HFFc6 (cell line): ENCODE measurements at places on chromosomes 5 and 9.

GRCh38 chr5:43314724-43315123 is 1.5 kb upstream of the HMGCS1 start:
- no peak for DNase-seq

- DNase-seq, result no peak
These were observed 18.7 kb downstream of the RMI1 start for GRCh38 chr9:83999141-83999918.

DNA sequence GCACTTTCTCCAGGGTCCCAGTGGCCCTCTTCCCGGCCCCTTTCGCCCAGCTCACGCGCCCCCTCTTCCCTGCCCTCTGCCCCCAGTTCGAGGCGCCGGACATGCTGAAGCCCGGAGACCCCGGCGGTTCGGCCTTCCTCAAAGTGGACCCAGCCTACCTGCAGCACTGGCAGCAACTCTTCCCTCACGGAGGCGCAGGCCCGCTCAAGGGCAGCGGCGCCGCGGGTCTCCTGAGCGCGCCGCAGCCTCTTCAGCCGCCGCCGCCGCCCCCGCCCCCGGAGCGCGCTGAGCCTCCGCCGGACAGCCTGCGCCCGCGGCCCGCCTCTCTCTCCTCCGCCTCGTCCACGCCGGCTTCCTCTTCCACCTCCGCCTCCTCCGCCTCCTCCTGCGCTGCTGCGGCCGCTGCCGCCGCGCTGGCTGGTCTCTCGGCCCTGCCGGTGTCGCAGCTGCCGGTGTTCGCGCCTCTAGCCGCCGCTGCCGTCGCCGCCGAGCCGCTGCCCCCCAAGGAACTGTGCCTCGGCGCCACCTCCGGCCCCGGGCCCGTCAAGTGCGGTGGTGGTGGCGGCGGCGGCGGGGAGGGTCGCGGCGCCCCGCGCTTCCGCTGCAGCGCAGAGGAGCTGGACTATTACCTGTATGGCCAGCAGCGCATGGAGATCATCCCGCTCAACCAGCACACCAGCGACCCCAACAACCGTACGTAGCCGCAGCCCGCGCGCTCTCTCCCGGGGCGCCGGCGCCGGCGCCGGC is 1.0 kb downstream of the PRDM6 start:
- no peak for DNase-seq

DNA sequence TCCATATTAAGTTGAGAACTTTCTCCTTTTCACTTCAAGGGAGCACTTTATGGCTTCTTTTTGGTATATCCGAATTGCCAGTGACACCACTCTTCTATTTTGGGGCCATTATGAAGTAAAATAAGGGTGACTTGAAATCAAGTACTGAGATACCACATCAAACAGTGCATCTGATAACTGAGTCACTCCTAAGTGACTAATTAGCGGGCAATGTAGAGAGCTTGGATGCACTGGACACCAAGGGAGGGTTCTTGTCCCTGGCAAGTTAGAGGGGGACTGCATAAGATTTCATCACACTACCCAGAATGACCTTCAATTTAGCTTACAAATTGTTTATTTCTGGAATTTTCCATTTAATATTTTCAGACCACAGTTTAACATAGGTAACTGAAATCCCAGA is 813.9 kb upstream of the CDH10 start:
- DNase-seq, result no peak

- no peak for DNase-seq
These were observed 5.6 kb upstream of the LRRC70 start for GRCh38 chr5:62572918-62573514.

- no peak for DNase-seq
These were observed 473.6 kb downstream of the DMAC1 start for GRCh38 chr9:7325995-7326394.

GRCh38 chr5:90214991-90215390 is 194.6 kb downstream of the CETN3 start:
- no peak for DNase-seq

- no peak for DNase-seq
These were observed 60.6 kb upstream of the EMB start for GRCh38 chr5:50501491-50502228.

- DNase-seq, result peak; percentile 73
These were observed 222.9 kb downstream of the DOCK8 start for GRCh38 chr9:437574-438001.

DNA sequence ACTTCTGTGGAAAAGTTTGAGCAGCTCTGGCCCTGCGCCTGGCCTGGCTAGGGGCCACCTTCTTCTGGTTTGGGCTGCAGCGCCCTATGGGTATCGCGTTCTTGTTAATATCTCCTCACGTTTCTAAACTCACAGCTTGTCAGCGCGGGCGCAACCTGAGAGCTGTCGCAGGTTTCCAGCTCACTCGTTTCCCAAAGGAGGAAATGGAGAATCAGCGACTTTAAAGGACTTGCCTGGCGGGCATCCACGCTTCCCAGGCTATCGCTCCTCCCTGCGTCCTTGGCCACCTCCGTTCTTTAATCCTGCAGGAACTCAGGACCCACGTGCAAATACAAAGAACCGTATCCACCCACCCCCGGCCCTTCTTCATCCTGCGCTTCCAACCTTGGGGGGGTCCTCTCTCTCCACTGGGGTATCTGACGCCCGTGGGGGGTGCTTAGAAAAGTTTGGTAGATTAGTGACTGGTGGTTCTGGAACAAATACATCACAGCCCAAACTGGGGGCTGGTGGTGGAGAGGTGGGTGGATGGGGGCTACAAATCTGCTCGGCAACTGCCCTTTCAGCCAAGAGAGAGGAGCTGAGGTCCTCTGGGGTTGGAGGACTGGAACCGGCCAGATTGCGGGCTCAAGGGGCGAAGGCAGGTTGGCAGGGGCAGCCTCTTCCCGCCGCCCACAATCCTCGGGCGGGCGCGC is 578 bp upstream of the PSAT1 start:
- peak; percentile 25 for DNase-seq

DNA sequence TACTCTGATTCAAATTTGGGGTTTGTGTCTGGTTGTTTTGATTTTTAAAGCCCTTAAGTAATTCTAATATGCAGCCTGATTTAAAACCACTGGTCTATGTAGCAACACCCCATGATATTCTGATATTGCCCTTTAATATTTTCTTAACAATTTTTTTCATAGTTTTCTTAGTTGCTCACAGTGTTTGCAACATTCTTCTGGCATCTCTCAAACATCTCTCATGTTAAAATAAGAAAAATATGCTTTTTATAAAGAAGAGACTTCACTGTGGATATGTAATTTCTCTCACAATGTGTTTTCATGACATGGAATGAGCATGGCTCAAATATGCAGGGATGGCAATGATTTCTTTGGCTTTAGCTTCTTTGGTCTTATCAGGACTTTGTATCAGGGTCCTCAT is 183.7 kb downstream of the TAF11L14 start:
- no peak for DNase-seq

GRCh38 chr9:90458485-90458884 is 184.1 kb downstream of the DIRAS2 start:
- DNase-seq, result no peak

DNA sequence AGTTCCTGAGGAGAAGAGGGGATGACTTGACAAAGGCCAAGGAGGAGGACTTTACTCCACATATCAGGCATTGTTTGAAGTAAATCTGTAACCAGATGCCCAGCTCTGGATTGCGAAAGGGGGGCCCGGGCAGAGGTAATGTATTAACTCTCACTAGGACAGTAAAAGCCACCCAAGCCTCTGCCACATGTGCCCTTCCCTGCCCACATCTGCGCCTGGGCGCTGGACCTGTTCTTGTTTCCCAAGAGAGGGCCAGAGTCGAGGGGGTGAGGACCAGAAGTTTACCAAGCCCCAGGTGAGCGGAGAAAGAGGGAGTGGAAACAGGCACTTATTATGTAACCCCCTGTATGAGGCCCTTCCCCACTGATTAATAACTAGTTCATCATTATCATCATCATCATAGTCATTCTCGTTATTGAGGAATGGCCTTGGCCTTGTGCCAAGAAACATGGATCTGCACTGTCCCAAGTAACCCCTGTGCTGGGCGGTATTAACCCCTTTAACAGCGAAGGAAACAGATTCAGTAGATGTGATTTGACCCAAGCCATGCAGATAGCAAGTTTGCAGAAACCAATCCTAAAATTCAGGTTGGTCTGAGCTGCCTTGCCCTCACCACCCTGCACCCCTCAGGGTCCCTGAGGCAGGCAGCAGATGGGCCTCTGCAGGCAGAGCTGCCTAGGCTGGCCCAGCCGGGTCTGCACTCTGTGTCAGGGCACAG is at the start of gene SLC23A1:
SLC23A1 (minus strand) TSS at position 23 of the 718 bp plus-strand sequence. CDS start 44 bp downstream, outside the sequence.
- no peak for DNase-seq

DNA sequence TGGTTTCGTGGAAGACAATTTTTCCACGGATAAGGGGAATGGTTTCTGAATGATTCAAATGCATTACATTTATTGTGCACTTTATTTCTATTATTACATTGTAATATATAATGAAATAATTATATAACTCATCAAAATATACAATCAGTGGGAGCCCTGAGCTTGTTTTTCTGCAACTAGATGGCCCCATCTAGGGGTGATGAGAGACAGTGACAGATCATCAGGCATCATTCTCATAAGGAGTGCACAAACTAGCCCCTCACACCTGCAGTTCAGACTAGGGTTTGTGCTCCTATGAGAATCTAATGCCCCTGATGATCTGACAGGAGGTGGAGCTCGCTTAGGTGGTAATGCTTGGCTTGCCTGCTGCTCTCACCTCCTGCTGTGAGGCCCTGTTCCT is 6.4 kb downstream of the ISCA1 start:
- DNase-seq, result peak; percentile 7

DNA sequence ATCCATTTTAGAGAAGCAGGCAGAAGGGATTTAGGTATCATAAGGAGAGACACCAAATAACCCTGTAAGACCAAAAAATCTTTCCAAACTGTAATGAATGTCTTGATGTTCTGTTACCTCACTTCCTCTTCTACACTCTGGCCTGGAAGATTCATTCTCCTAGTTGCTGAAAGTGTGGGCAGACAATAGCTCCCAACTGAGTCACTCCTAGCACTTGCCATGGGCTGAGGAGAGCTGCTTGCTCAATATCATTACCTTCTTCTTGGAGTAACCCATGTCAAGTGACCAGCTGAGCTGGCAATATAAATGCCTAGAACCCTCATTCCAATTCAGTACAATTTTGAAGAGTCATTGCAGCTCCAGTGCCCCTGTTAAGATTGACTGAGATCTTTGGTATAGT is 1985.5 kb upstream of the CDH6 start:
- no peak for DNase-seq

- no peak for DNase-seq
These were observed 19.0 kb upstream of the FER start for GRCh38 chr5:108728566-108729241.

- DNase-seq, result peak; percentile 9
These were observed 711 bp downstream of the PGGT1B start for GRCh38 chr5:115262011-115262320.

DNA sequence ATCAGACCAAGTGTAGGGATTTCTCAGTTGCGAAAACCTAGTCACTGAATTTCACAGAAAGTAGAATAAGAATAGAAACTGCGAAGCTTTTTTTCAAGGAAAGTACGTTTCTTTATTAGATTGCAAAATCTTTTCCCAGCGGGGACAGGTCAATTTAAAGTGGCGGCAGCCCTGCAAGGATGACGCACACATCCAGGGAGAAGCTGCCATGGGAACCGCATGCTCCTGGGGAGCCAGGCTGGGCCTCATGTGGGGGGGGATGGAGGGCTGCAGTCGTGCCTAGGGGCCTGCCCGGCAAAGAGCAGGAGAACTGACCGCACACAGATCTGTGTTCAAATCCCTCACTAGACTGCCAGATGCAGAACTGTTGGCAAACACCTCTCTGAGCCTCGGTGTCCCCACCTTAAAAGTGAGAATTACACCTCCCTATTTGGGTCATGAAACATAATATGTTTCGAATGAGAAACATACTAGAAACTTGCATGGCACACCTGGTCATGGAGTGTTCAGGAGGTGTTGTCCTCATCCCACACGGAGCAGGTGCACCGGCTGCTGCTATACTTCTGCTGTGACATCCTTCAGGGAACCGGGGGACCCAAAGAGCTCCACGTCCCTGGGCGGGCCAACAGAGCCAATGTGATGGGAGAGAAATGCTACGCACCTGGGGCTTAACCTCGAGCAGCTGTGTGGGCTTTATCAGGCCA is 127.8 kb upstream of the PHYKPL start:
- no peak for DNase-seq

DNA sequence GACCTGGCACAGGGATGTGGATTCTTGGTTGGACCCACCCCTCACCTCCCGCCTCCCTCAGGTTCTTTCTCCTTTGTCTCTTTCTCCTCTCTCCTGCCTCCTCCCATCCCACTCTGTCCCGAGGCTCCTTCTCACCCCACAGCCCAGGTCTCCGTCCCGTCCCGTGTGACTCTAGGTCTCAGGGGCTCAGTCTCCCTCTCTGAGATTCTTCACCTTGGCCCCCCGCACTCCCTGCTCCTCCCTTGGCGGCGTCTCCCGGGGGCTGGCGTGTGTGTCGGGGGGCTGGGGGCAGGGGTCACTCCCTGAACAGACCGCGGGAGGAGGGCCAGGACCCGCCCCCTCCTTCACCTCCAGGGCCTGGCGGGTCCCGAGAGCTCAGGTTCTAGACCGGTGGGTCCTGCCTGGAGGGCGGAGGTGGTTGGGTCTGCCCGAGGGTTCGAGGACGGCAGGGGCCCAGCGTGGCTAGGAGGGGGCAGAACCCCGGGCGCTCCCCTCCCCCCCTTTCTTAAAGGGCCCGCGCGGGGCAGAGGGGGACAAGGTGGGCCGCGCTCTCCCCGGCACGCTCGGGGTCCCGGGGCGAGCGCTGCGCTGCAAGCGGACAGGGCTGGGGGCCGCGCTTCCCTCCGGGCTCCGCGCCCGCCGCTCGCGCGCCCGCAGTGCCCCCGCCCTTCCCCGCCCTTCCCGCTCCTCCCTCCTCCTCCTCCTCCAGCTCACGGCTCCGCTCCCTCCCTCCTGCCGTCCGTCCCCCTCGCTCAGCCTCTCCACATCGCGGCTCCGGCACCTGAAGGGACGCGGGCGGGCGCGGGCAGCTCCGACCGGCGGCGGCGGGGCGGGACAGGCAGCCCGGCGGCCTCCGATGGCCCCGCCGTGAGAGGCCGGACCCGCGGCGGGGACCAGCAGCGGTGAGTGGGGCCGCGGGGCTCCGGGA is at the start of gene PSD2:
PSD2 (plus strand) TSS at position 735 of the 928 bp plus-strand sequence. CDS start 13,633 bp downstream, outside the sequence.
- DNase-seq, result no peak

- DNase-seq, result no peak
These were observed 5.3 kb upstream of the LHFPL2 start for GRCh38 chr5:78653681-78654366.
